Stimulated activated CD8-positive, alpha-beta memory T cell treated with anti-CD3 and anti-CD28 coated beads, Interleukin-15, amount 100 ng/mL, for 1 hour (primary cell): ENCODE measurements at places on chromosomes 3 and 15.

DNA sequence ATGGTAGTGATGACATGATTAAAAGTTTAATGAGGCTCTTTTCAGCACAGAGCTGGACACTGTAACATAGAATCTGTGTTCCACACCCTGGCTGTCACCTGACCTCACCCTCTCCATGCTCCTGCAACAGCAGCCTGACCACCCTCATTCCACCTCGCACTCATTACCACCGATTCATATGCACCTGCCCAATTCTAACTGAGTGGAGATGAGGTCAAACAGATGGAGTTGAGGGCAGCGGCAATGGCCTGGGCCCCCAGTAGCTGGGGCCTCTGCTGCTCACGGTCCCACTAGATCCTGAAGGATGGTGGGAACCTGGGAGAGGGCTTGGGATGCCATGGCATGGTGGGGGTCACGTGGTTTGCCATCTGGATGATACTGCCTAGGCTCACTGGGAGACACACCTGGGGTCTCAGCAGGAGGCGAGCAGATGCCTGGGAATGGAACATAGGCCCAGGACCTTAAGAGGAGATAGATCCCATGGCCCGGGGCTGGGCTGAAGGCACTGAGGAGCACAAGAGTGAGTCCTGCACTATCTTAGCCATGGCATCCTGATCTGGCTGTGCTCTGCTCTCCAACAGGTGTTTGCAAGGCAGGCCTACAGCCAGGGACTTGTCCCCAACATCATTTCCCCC lies 1.3 kb downstream of the SCN5A start:
- no peak for DNase-seq

- DNase-seq: no peak
Observed at GRCh38 chr3:36317915-36318314, 62.4 kb upstream of the STAC start.

DNA sequence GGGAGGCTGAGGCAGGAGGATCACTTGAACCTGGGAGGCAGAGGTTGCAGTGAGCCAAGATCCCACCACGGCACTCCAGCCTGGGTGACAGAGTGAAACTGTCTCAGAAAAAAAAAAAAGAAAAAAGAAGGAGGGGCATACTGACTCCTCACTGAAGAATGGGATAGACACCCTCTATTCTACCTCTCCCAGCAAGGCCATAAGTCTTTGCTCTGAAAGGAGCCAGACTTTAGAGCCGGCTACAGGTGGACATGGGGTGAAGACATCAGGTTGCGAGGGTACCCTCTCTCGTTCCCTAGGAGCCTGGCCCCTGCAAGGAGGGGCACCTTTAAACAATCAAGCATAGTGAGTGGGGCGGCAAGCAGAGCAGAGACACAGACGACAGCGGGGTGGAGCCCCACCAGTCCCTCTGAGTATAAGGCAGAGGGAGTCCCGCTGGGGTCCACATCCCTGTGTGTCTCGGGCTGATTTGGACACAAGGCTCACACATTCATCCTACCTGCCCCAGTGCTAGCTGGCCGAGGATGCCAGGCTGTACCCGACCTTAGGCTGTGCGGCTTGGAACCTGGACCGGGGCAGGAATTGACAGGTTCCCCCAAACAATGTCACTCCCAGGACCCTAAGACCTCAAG lies 1.1 kb downstream of the GRAMD2A start:
- no peak for DNase-seq

DNA sequence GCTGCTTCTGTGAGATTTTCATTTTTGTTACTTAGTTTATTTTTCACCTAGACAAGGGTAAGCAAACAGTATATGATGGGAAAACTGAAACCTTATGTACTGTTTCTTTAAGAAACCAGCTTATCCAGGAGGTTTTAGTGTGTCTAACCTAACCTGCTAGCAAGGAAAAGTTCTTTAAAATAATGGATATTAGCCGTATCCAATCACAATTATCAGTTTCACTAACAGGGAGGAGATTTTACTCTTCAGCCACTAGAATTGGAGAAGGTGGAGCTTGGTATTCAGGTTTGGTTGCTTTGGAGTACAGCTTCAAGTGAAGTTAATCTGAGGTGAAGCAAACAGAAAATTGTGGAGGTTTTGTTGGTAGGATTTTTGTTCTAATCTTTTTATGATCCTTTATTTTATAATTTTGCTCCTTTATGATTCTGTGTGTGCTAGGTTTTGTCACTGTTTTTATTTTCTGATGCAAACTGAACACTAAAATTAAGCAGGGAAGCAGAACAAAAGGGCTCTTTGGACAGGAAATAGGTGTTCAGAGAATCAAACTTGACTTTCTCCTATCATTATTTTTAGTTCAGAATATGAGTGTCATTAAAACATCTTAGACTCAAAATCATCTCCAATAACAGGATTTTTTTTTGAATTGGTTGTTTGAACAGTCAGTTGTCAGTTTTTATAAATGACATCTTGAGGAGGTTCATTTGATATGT lies 13.0 kb downstream of the ZFAND6 start:
- DNase-seq: no peak
